ENCODE measurements at places on chromosomes 2 and 18. TPM values are rescaled to one million over a fixed set of nuclear protein-coding genes. Genes with fewer than 3 reads are reported as not detected.
A peak's percentile ranks its signal among the peaks of the same experiment; 100 is the strongest.

The LYG1 gene
- 0.86 TPM for polyA plus RNA-seq

The FAM110C gene
- not detected for polyA plus RNA-seq

The WDPCP gene
- polyA plus RNA-seq, result 3.9 TPM

The PHOSPHO2 gene
- 1.3 TPM for polyA plus RNA-seq

The GKN1 gene
- polyA plus RNA-seq, result not detected

GRCh38 chr18:65876310-65876709 is 125.5 kb downstream of the CDH7 start:
- DNase-seq, result no peak

- peak; percentile 60 for DNase-seq
Observed at GRCh38 chr2:1707771-1708418, 36.4 kb downstream of the PXDN start.

- no peak for DNase-seq
Observed at GRCh38 chr2:151904807-151905206, 76.6 kb upstream of the ARL5A start.

DNA sequence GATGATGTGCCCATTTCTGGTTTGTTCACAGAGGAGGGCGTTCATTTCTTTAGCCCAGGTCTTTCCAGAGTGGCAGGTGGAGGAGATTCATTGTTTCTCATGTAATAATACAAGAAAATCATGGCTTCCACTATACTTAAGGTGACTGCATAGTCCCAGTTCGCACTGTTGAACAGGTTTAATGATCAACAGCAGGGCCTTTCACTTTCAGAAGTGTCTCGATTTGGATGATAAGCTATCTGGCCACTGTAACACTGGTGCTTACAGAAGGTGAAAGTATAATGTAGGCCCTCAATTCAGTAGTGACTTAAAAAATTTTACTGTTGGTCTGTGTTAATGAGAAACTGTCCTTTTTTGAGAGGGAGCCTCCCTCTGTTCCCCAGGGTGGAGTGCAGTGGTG is 1.4 kb downstream of the RMC1 start:
- DNase-seq, result no peak

- no peak for DNase-seq
Observed at GRCh38 chr2:46984040-46984439, 68.4 kb upstream of the MCFD2 start.

GRCh38 chr18:9701609-9702349 is 6.3 kb upstream of the RAB31 start:
- no peak for DNase-seq

GRCh38 chr2:108916796-108917421 is 72.1 kb downstream of the EDAR start:
- peak; percentile 13 for DNase-seq

- DNase-seq, result no peak
Observed at GRCh38 chr2:47509821-47510385, 106.9 kb downstream of the MSH2 start.

Measured in AG04450 (cell line).